ENCODE measurements at places on chromosomes 7 and 10.

- no peak for DNase-seq
Observed at GRCh38 chr7:27134392-27134791, 3.8 kb upstream of the HOXA4 start.

DNA sequence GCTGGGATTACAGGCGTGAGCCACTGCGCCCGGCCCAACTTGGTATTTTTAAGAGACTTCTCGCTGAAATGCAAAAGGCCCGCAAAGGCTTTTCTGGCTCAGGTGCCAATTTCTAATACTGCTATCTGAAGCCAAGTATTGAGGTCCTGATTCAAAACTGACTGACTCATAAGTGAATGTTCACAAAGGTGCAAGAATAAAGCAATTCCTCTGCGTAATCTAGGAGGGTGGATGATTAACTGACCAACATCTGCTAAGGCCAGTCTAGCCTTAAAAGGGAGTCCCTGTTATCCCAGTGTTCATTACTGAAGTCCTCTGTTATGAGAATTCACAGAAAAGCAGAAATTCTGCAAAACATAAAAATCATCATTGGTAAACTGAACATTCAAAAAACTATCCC, 111.4 kb downstream of the SRPK2 start:
- no peak for DNase-seq

DNA sequence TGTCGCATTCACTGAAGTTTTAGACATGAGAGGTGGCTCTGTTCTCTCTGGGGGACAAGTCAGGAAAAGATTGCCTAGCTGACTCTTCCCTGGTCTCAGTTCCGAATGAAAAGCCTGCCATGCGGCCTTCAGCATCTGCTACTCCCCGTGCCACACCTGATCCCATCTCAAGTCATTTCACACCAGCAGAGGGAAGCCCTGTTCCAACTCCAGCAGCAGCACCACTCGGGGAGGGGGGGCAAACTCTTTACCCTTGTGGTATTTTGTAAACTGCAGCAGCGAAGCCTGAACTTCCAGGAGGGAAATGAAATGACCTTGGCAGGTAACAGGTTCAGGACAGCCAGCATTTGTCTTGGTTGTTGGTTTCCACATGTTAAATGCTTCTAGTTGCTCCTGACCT, 13.8 kb downstream of the LRRC4 start:
- DNase-seq: no peak

GRCh38 chr7:28078036-28078901, 102.3 kb downstream of the JAZF1 start:
- DNase-seq: no peak

- no peak for DNase-seq
Observed at GRCh38 chr10:94376865-94377264, 14.1 kb upstream of the NOC3L start.

GRCh38 chr10:103449208-103450144, 2.7 kb downstream of the CALHM2 start:
- no peak for DNase-seq

- DNase-seq: no peak
Observed at GRCh38 chr7:82122275-82122674, 321.3 kb downstream of the CACNA2D1 start.

GRCh38 chr10:117138838-117139580, 939 bp upstream of the VAX1 start:
- DNase-seq: no peak

GRCh38 chr7:3242398-3242972, 58.6 kb upstream of the SDK1 start:
- no peak for DNase-seq

- DNase-seq: no peak
Observed at GRCh38 chr7:36387435-36388231, 2.0 kb upstream of the ANLN start.

- DNase-seq: no peak
Observed at GRCh38 chr7:102992938-102993717, 80.3 kb downstream of the LRRC17 start.

DNA sequence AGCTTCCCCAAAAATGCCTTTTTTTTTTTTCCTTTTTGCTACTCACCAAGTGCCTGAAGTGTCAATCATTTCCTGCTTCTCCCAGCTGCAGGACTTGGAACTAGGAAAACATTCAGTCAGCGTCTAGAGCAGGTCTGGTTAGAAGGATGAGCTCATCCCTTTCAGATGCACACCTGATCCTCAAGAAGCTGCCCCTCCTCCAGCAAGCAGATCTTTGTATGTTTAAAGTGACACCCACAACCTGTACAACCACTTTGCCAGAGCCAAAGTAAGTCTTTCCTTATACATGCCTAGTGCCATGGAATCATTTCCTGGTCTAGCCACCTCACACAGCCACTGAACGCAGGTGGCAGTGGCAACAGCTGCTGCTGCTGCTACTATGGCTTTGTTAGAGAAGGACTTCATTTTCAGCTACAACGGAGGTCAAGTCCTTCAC, 10.4 kb upstream of the USP54 start:
- DNase-seq: no peak

DNA sequence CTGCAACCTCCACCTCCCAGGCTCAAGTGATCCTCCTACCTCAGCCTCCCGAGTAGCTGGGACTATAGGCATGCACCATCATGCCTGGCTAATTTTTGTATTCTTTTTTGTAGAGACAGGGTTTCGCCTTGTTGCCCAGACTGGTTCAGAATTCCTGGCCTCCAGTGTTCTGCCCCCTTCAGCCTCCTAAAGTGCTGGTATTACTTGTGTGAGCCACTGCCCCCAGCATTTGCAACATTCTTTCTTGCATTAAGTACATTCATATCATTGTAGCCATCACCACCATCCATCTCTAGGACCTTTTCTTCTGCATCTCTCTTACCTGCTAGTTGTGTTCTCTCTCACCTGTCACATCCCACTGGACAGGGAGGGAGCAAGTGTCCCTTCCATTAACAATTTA, 35.5 kb upstream of the HYAL4 start:
- no peak for DNase-seq

DNA sequence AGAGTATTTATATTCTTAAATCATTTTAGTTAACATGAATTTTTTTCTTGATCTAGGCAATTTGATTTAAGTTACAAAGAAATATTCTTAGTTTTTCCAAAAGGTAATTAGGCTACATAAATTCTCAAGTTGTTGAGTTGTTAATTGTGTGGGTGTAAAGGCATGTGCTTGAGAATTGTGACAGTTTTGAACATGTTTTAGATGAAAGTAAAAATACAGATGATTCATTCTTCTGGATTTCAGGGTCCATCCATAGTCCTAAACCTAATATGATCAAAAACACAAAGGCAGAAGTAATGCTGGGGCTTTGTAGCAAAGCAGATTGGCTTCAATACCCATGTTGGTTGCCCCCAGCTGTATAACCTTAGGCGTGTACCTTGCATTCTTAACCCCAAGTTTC, 127.9 kb downstream of the CPED1 start:
- no peak for DNase-seq

DNA sequence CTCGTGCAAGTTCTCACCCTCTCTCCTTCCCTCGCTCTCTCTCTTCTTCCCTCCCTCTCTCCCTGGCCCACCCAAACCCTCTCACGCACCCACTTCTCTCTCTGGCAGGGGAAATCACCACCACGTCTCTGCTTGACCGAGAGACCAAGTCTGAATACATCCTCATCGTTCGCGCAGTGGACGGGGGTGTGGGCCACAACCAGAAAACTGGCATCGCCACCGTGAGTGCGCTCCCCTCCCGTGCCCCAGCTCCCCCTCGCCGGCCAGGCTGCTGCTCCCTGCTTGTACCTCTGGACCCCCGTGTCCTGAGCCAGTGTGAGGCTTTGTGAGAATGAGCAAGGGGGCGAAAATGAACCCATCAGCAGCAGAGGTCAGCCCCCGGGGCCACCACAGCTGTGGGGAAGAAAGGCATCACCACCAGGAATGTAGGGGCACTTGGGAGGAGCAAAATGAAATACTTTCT, 25.5 kb downstream of the C10orf105 start:
- DNase-seq: no peak

DNA sequence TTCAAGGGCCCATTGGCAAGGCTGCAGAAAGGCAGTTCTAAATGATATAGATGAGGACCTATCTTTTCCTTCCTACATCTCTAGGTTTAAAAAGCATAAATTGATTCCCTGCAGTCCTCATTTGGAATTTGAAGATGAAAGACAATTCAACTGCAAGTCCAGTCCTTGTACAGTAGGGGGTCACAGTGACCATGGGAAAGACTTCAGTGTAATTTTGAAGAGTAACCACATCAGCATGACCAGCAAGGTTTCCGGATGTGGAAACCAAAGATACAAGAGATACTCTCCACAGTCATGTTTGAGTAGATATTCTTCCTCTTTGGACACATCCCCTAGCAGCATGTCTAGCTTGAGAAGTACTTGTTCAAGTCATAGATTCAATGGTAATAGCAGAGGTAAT, 539.3 kb upstream of the TEX47 start:
- no peak for DNase-seq

GRCh38 chr10:108412323-108412722, 1247.8 kb upstream of the SORCS1 start:
- no peak for DNase-seq

GRCh38 chr10:24039897-24040296, 169.0 kb upstream of the KIAA1217 start:
- DNase-seq: no peak

DNA sequence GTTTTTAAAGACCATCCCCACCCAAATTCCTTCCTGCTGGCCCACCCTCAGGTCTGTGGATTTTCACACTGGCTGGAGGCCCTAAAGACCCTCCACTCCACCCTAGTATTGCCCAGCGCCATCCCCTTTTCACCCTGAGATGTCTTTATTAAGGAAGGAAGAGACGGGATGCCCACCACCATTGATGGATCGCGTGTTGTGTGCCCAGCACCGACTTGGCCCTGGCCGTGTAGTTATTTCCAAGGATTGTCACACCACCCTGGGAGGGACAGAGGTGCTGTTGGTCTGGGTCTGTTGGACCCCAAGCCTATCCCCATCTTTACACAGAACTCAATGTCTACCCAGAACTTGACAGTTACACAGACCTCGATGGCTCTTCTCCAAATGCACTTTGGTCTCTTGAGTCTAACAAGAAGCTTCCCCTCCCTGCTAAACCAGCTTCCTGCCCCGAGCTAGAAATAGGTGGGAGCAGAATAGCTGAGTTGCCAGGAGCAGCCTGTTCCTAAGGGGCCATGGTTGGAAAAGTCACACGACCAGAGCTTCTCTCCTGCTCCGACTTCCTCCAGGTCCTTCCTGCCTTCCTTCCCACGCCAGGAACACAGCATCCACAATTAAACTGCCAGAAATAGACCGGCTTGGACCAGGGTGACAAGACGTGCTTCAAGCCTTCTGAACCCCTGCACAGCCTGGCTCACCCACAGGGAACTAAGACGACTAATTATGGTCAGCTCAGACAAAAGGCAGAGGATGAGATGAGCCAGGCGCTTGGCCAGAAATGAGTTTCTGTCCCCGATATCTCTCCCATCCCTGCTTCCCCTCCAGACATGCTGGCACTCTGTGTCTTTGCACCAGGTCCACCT, 139.5 kb upstream of the CHST15 start:
- no peak for DNase-seq

- DNase-seq: peak; percentile 50
Observed at GRCh38 chr7:6640246-6640721, 3.2 kb downstream of the ZNF316 start.

- no peak for DNase-seq
Observed at GRCh38 chr7:81138870-81139269, 220.0 kb upstream of the SEMA3C start.

DNA sequence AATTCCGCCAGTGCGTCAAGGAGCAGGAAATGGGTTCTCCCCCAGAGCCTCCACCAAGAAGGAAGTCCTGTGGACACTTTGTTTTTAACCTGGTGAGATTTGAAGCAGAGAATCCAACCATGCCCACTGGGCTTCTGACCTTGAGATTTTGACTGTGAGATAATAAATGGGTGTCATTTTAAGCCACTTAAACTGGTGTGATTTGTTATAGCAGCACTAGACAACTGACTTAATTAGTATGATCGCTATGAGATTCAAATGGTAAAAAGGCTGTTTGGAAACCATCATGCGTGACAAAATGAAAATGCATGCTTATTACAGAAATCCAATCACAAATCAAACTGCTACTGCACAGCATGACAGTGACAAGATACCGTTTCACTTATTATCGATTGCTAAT, 98.0 kb downstream of the ADAM12 start:
- no peak for DNase-seq

DNA sequence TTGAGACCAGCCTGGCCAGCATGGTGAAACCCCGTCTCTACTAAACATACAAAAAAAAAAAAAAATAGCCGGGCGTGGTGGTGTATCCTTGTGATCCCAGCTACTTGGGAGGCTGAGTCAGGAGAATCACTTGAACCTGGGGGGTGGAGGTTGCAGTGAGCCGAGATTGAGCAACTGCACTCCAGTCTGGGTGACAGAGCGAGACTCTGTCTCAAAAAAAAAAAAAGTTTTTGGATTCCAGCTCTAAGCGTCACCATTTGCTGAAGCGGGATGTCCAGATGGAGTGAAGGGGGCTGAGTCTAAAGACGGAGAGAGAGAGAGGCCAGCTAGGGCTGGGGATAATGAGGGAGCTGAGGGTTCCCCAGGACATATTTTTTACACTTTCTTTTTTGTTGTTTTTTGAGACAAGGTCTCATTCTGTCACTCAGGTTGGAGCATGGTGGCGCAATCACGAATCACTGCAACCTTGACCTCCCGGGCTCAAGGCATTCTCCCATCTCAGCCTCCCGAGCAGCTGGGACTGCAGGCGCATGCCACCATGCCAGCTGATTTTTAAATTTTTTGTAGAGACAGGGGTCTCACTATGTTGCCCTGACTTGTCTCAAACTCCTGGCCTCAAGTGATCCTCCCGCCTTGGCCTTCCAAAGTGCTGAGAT, 9.4 kb upstream of the HK1 start:
- DNase-seq: no peak

GRCh38 chr7:141944811-141945210, 2.0 kb downstream of the CLEC5A start:
- no peak for DNase-seq

- no peak for DNase-seq
Observed at GRCh38 chr10:122297583-122297982, 26.5 kb downstream of the BTBD16 start.

DNA sequence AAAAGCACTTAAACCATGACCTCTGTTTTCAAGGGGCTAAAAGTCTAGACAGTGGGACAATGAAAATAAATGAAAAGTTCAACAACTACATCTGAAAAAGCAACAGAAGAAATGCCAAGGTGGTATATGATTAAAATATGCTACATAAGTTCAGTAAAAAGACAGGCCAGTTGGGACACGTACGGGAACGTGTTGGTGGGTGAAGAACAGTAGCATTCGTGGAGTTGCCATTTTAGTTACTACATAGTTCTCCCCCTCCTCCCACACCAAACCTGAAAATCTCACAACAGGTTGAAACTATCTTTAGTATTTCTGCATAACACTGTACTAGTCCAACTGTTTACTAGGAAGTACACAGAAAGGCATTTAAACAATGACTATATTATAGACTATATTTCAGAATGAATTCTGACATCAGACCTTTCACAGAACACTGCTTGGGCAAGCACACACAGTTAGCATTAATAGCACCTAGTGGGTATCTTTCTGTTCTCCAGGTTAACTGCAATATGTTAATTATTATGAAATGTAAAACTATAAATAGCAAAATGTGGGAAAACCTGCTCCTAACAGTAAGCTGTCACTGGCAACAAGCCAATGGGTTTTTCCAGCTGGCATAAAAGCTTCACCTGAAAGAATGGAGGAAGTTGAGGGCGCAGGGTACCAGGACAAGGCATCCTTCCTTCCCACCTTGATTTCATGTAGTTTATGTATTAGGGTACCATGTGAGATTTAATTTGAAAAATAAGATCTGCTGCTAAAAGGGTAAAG, 135.0 kb downstream of the STRA8 start:
- no peak for DNase-seq

All from liver (tissue), 10 donors.